ENCODE measurements at places on chromosomes 2 and 18. TPM values are rescaled to one million over a fixed set of nuclear protein-coding genes. Genes with fewer than 3 reads are reported as not detected.

DNA sequence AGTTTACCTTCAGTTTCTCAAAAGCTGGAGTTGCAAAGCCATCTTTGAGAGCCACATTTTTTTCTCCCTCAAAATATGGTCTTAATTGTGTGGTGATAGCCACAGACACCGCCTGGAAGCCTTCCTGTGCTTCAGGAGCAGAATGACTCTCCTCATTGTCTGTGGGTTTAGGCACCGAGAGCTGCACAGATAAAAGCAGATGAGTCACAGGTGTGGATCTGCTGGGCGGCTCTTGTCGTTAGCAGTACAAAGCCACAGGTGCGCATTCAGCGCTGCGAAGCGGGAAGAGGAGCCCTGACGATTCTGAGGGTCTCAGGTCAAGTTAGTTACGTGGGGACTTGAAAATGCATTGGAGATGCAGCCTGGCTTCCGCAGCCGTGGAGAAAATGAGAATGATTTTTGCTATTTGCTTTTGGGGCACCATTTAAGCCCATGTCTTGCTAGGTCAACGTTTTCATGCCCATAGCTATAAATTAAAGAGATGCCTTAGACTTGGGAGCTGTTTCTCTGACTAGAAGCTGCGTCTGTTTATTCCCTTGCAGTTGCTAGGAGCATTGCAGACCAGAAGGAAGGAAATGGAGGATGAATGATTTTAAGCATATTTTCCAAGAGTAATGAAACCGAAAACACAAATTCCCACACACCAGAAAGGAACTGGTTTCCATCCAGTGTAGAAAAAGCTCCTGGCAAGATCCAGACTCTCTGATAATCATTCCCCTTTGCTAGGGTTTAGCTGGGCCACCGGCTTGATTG is 51.5 kb downstream of the KLHL29 start:
- DNase-seq, result no peak

GRCh38 chr18:47574966-47575365 is 323.5 kb upstream of the SKOR2 start:
- DNase-seq, result no peak

DNA sequence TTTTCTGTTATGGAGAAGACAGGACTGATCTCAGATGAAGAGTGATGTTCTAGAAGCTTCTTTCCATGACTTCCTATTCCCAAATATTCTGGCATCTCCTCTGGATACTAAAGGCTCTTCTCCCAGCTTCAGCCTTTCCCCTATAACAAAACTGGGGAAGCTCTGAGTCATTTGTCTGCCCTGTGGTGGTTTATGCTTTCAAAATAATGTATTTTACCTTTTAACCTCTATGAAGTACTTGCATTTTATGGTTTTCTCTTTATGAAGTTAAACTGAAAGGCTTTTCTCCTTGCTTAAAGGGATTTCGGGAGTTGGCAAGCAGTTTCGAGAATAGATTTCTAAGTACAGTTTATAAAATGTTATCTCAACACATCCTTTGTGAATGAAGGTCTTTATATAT is 104.4 kb downstream of the TANC1 start:
- no peak for DNase-seq

The PAX8 gene
- not detected for total RNA-seq
